Lung (tissue), 17 donors: ENCODE measurements at places on chromosomes 11 and 22. TPM values are rescaled to one million over a fixed set of nuclear protein-coding genes. Genes with fewer than 3 reads are reported as not detected.

The GRM5 gene
- total RNA-seq = 0.51 TPM

GRCh38 chr11:24819863-24820434 lies 323.1 kb downstream of the LUZP2 start:
- DNase-seq = no peak

- DNase-seq = no peak
Observed at GRCh38 chr11:82194521-82194920, 539.1 kb downstream of the FAM181B start.

The CHRNA10 gene
- total RNA-seq = 0.71 TPM

The CHEK1 gene
- total RNA-seq = 6.4 TPM

GRCh38 chr11:87284306-87284705 lies 246.6 kb downstream of the TMEM135 start:
- DNase-seq = no peak

The GAL3ST1 gene
- 3.5 TPM for total RNA-seq

DNA sequence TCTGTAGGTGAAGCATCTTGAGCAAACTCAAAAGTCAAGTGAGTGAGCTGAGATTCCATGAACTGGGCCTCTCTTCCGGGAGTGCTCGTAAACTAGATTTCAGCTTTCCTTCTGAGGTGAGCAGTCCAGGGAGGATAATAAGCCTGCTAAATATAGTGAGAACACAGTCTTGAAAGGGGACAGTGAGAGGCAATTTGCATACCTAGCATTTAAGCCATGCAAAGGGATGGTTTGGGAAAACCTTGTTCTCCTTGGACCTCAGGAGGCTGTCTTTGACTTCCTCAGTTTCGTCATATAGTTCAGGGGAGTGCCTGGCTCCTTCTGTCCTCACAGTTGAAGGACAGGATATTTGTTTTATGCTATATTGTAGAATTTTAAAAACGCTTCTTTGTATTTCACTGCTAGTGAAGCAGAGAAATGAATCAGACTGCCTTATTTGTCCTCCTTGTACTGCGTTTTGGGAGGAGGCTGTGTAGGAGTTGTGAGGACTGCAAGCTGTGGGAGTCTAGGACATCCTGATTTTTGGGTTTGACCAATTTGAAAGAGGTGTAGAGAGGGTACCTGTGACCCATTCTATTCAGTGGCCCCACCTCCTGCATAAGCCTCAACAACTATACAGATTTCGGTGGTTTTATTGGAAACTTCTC lies 11.0 kb upstream of the SORL1-AS1 start:
- no peak for DNase-seq

DNA sequence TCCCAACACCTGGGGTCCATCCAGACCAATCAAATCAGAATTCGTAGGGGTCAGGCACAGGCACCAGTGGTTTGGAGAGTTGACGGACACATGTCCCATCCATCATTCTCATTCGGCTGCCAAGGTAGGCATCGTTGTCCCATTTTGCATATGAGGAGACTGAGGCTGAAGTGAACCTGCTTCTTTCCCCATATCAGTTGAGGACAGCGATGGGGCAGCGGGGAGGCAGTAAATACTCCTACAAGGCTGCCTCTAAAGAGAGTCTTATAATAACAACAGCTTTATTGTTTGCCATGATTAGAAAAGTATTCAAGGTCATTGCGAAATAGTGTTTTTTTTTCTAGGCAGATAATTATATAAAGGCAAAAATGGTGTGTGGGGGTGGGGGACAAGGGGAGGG lies 1.6 kb upstream of the BEST1 start:
- no peak for DNase-seq

The HINFP gene
- 21.2 TPM for total RNA-seq

GRCh38 chr22:19965771-19966709 lies 24.4 kb upstream of the TXNRD2 start:
- no peak for DNase-seq

DNA sequence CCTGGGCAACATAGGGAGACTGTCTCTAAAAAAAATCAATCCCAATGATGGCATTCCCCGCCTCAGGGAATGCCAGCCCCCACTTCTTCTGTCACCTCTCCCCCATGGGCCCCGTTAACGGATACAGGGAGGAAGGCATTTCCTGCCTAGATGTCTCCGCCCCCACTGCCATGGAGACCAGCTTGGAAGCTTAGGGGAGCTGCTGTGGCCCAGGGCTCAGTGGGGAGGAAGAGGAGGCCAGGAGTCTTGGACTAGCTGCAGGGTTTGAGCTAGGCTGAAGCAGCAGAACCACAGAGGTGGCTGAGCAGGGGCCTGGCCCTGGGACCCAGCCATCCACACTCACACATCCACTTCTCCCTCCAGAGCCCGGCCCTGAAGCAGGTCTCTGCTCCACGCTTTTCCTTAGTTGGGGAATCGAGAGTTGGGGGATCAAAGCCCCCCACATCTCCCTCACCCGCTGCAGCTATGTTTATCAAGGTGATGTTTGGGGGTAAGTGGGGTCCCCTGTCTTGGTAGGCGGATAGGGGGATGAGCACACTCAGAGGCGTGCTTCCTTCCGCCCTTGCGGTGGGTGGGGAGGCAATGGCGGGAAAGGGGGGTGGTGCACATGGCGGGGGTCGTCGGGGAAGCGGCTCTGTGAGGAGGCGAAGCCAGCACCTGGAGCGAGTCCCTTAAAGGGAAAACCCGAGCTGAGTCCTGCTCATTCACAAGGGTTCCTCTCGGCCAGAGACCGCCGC lies at the start of gene C22orf15:
Gene C22orf15 (plus strand): TSS at position 149 of the 737 bp plus-strand sequence. CDS start 317 bp downstream, at position 466.
- DNase-seq = peak; percentile 62

DNA sequence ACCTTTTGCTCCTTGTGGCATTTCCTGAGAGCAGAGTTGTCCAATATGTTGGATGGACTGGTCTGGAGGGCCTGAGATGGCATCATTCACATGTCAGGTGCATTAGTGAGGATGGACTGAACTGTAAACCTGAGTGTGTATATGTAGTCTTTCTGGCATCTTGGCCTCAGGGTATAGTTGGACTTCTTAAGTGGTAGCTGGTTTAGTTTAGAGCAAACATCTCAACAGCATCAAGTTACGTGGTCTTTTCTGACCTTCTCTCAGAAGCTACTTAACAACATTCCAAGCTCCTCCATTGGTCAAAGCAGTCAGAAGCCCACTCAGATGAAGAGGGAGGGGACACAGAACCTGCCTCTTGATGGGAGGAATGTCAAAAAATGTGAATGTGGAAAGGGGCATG lies 829.9 kb downstream of the METTL15 start:
- peak; percentile 25 for DNase-seq

The DEPDC7 gene
- 0.77 TPM for total RNA-seq

- DNase-seq = no peak
Observed at GRCh38 chr11:16028419-16028818, 327.9 kb downstream of the SOX6 start.

GRCh38 chr11:84890676-84891075 lies 736.5 kb downstream of the DLG2 start:
- DNase-seq = no peak

DNA sequence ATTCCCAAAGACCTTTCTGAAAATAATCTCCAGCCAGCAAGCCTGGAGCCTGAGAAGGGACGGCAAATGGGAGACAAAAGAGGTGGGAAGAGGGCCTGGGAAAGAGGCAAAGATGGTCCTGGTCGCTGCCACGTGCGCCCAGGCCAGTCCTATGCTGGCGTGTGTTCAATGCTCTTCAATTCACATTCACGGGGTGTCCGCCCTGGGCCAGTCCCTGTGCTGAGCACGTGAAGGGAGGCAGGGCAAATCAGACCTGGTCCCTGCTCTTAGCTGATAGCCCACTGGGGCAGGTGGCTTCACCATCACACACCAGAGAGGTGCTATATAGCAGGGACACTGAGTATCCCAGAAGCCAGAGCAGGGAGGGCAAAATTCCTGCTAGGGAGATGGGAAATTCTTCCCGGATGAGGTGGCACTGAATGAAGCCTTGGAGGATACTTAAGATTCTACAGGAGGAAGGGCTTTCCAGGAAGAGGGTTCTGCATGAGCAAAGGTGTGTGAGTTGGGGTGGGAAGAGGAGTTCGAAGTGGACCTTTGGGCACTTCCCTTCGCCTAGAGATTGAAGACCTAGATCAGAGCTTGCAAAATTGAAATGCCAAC lies 148.2 kb downstream of the CHST1 start:
- no peak for DNase-seq

DNA sequence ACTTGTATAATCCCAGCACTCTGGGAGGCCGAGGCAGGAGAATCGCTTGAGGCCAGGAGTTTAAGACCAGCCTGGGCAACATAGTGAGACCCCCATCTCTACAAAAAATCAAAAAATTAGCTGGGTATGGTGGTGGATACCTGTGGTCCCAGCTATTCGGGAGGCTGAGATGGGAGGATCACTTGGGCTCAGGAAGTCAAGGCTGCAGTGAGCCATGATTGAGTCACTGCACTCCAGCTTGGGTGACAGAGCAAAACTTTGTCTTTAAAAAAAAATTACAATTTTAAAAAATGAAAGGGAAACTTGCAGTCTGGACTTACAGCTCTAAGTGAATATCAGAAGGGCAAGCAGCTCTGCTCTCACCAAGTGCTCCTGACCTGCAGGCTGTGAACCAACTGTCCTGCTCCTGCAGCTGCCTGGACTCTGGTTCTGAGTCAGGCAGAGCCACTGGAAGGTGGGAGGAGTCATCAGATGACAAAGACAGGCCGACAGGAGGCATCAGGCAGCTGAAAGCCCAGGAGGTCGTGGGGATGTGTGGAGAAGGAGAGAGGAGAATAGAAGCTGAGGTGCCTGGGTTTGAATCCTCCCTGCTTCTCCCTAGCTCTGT lies 9.6 kb downstream of the SMTNL1 start:
- DNase-seq = no peak

DNA sequence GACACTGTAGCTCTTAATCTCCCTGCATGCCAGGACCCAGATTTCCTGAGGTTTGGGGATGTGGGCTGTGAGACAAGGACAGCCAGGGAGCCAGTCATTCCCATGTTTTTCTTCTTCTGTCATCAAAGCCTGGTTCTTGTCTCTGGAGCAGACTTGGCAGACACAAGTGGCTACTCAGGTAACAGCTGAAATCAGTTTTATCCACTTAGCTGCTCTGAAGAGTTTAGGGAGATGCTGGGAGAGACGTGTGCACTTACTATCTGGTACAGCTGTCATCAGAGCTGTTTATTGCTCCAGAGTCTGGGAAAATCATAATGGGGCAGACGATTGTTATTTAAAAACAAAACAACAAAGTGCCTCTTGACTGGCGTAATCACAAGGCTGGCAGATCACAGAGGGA lies 56.6 kb downstream of the CSNK2A3 start:
- DNase-seq = no peak

The BTBD18 gene
- not detected for total RNA-seq

The F2 gene
- total RNA-seq = 0.26 TPM

GRCh38 chr11:74373382-74373781 lies 24.9 kb downstream of the PGM2L1 start:
- no peak for DNase-seq

GRCh38 chr22:26778372-26778771 lies 121.0 kb downstream of the MIAT start:
- DNase-seq = no peak

- DNase-seq = no peak
Observed at GRCh38 chr11:36151933-36152580, 137.2 kb downstream of the COMMD9 start.

- DNase-seq = no peak
Observed at GRCh38 chr11:45927684-45928413, 5.4 kb downstream of the LARGE2 start.

GRCh38 chr11:72962084-72962483 lies 147.9 kb downstream of the ATG16L2 start:
- DNase-seq = peak; percentile 41

The ANKK1 gene
- total RNA-seq = 0.77 TPM
